ENCODE measurements at places on chromosomes 1 and 21.

DNA sequence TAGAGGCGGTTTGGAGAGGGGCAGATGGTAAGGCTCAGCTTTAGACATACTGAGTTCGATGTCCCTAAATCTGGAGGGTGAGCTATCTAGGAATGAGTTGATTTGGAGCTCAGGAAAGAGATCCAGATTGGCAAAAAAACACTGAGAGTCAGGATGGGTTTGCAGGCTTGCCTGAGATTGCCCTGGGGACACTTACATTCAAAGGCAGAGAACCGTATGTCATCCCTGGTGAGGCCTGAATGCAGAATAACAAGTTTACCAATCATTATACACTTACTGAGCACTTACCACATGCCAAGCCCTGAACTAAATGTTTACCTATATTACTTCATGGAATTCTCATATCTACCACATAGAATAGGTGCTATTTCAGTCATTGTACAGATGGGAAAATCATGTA is 27.5 kb downstream of the TFAP2E start:
- no peak for DNase-seq

DNA sequence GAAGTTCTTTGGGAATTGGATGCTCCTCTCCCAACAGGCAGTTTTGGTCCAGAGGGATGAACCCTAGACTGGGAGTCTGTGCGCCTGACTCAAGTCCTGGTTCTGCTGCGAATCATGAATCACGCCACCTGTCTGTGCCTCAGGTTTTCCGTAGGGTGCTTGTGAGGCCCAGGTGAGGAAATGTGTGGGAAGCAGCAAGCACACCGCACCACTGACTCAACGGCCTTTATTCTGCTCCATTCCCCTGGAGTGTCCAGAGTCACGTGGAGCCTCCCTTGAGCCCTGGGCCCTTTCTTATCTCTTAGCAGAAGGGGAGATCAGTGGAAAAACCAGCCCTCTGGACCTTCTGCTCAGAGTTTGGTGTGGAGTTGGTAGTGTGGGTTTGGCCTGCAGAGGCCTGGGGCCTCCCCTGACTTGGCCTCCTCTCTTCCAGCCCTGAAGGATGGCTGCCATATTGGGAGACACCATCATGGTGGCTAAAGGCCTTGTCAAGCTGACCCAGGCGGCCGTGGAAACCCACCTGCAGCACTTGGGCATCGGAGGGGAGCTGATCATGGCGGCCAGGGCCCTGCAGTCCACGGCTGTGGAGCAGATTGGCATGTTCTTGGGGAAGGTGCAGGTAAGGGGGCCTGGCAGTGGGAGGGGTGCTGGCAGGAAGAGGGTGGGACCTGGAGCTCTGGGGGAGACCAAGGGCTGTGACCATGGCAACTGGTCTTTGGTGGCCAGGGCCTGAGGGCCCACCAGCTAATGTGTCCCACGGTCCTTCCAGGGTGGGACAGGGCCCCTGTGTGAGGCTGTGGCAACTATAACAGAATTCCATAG is 21.1 kb downstream of the COQ8A start:
- no peak for DNase-seq

DNA sequence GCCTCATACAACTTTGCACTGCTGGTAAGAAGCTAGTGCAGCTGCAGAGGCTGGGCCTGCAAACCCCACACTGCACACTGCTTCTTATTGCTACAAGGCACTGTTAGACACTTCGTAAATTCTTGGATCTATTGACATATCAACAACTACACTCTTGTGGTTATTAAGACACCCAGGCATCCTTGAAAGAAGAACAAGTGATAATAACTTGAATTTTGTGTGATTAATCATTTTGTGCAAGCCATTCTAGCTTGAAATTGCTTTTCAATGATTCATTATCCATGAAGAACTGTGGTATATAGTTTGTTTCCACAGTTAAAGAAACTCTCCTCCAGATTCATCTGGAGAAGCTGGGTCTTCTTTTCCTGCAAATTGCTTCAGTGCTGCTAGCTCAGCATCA is 33.7 kb upstream of the IFI44L start:
- no peak for DNase-seq

DNA sequence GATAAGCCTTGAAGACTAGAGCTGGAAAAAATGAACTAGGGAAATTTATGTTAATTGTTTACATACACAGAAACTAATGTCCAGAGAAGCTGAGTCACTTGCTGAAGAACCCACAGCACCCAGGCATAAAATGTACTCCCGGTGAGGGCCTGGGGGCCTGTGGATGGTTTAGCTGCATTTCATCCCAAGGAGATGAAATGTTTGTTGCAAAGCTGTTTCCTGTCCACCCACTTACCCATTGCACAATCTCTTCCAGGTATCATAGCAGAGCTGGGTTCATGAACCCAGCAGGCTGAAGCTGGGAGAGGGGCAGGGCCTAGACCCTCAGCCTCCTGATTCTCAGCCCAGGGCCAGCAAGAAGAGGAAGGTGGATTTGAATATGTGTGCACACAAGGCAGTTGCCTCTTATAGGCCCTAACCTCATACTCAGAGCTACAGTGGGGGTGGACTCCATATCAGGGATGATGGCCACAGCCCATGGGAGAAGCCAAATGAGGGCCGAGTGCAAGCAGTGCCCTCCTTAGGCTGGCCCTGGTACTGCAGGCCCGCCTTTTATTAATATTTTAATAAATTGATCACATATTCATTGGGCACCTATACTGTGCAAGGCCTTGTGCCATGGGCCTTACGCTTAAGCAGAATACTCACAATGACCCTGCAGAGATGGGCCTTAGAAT is 110.8 kb downstream of the LACTBL1 start:
- DNase-seq: no peak
